ENCODE measurements at places on chromosomes 5 and 9.

DNA sequence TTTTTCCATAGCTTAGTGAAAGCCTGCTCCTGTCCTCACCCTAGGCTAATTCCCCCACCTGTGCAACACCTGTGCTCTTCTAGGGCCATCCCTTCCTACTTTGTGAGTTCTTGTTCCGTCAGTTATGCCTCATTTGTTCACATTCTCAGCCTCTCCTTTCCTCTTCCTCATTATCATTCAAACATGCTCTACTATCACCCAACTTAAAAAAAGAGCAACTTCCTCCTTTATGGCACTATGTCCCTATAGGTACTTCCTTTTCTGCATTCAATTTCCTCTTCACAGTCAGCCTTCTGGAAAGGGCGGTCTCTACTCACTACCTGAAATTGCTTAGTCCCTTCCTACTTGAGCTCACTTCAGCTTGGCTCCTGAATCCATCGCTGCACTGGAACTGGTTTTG lies 111.8 kb upstream of the LHFPL2 start:
- DNase-seq, result no peak

GRCh38 chr5:132679166-132679565 lies 5.4 kb downstream of the IL4 start:
- DNase-seq, result no peak

DNA sequence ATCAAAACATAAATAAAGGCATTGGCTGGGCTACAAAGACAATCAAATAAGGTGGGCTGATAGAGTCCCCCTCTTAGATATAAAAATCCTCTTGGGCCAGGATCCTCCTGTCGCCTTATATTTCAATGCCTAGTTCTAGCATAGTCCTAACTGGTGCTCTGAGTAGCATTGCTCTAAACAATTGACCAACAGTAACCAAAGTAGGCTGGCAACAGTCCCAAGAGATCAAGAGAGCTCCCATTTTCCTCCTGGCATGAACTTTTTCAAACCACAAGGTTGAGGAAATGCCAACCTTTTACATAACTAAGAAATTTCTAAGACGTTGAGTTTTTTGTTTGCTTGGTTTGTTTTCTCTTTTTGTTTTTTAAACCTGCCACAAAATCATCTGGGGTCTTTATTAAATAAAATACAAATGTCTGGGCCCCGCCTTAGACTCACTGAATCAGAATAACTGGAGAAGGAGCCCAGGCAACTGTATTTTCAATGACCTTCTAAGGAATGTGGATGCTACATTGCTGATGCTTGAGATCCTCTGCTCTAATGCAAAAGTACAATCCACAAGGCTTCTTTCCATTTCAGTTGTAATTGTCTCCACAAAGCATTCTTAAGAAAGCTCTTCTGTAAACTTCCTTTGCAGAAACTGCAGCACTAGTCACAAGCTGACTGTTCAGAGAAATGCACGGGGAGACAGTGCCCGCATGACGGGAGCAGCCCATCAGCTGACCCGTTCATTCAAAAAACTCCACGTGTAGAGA lies 2.9 kb downstream of the SLC45A2 start:
- no peak for DNase-seq

DNA sequence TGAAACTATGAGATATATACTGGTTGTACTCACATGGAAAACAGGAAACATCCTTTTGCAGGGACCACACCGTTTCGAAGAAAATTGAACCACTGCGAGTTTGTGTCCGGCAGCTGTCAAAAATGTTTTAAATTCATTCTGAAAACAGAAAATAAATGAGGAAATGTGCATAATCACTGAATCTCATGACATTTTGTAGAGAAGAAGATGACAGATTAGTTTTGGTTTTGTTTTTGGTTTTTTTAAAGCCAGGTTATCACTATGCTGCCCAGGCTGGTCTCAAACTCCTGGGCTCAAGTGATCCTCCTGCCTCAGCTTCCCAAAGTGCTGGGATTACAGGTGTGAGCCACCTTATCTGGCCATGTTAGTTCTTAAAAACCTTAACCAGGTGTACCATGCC lies 3.5 kb downstream of the TXNDC8 start:
- DNase-seq, result no peak

DNA sequence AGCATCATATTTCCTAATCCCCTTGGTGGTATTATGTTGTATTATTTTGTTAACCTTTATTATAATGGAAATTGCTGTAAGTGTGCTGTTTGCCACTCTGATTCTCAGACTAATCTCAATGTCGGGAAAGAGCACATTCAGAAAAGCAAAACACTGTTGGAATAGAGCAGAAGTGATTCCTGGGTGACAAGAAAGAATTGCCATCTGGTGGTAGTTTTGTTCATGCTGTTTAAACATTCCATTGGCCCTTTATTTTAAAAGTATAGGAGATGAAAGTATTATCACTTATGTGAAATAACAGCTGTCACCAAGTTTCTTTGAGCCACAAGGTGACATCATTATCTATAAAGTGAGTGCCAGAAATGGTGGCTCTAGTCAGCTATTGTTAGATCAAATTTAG lies 301.3 kb upstream of the SGCD start:
- DNase-seq, result no peak

GRCh38 chr5:91443023-91443422 lies 59.9 kb upstream of the ARRDC3 start:
- no peak for DNase-seq

DNA sequence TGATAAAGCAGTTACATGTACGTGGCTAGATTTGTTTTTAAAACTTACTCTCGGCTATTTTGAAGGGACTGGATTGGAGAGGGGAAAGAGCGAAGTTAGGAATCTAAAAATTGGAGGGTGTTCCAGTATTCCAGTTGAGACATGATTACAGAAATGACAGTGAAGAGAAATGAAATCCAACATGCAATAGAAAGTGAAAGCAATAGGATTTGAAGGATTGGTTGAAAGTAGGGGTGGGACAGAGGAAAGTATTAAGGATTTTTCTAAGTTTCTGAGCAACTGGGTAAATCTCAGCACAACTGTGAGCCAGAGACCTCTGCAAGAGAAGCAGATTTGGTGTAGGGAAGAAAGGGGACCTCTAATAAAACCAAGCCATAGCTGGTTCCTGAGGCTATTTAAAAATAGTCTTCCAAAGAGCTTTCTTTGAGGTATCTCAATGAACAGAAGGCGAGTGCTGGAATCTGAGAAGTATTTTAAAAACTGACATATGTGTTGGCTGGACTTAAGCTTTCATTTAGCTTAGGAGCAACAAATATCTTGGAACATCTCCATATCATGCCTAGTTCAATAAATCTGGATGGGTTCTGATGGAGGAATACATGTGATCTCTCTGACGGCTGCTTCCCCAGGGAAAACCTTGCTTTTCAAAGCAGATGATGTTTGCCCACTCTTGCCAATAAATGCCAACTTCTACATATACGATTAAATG lies 110.4 kb upstream of the IFNK start:
- DNase-seq, result no peak

- no peak for DNase-seq
Measured at GRCh38 chr9:94490465-94490864, 64.4 kb upstream of the PCAT7 start.

GRCh38 chr5:73709536-73710129 lies 83.6 kb downstream of the ARHGEF28 start:
- no peak for DNase-seq

- no peak for DNase-seq
Measured at GRCh38 chr9:137266585-137267453, 10.7 kb upstream of the TOR4A start.

DNA sequence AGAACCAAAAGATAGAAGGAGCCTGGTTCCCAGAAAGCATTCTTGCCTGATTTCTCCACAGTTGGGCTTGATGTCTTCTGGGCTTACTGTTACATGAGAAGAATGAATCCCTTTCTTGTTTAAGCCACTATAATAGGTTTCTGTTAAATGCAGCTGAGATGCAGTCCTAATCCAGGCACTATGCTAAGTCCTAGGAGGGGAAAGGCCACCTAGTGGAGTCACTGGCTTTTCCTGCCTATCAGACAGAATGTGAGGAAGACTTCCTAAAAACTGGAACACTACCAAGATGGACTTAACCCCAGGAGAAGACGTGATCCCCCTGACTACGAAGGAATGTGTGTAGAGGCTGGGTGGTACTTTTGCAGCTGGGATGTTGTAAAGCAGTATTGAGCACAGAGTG lies 34.3 kb upstream of the FSD1L start:
- no peak for DNase-seq

DNA sequence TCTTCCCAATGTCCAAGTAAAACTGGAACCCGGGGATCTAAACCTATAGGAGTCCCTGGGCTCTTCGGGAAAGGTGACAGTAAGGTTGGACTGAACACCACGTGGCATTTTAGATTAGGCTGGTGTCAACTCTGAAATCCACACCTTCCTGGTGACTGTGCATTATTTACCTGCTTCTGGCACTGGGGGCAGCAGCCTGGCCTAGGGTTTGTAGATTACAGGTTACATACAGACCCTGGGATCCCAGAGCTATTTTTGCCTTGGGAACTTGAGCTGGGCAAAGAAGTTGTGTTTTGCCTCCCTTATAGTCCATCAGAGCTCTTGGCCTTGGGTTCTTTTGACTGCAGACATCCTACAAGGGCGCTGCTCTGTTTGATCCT lies 173.2 kb downstream of the DAB2IP start:
- no peak for DNase-seq

DNA sequence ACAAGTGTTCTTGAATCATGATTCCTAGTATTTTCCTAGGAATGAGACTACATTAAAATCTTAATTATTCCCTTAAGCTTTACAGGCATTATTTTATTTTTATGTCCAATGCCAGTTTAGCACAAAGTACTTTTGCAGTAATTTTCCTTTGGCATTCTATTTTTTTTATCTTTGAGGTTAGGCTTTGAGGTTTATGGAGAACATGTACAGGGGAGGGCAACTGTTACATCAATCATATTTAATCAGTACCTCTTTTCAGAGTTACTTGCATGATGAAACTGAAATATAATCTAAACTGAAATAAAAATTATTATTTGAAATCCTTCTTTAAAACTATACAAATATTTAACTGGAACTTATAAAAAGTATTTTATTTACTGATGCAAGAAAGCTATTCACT lies 118.2 kb upstream of the MPDZ start:
- no peak for DNase-seq

DNA sequence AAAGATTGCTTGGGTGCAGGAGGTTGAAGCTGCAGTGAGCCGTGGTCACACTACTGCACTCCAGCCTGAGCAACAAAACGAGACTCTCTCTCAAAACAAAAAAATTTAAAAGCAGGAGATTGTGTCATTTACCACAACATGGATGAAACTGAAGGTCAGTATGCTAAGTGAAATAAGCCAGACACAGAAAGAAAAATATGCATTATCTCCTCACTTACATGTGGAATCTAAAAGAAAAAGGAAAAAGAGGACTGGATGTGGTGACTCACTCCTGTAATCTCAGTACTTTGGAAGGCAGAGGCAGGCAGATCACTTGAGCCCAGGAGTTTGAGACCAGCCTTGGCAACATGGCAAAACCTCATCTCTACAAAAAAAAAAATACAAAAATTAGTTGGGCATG lies 146.8 kb upstream of the DAPK1 start:
- DNase-seq, result no peak

- DNase-seq, result no peak
Measured at GRCh38 chr9:131036529-131037334, 27.8 kb downstream of the LAMC3 start.

DNA sequence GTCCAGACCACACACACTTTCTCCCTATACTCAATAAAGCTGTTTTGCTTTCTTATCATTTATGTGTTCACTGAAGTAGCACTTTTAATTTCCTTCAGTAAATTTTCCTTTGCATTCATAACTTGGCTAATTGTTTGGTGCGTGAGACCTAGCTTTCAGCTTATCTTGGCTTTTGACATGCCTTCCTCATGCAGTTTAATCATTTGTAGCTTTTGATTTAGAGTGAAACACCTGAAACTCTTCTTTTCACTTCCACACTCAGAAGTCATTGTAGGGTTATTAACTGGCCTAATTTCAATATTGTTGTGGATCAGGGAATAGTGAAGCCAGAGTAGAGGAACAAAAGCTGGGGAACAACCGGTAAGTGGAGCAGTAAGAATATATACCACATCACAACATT lies 114.7 kb downstream of the ST8SIA4 start:
- DNase-seq, result no peak

DNA sequence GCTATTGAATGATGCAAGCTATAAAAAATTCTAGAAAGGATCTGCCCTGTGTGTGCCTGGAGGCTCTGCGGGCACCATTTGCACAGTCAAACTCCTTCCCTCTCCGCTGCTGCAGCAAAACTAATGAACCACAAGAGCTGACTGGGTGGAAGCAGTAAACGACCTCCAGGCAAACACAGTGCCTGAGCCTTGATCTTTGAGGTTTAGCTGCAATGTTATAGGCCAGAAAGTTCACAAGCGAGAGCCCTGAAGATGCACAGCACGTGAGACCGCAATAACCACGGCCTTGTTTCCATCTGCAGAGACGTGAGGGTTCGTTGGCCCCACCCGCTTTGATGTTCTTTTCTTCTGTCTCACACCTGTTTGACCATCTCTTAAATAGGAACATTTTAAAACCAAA lies 69.2 kb upstream of the S1PR3 start:
- no peak for DNase-seq

DNA sequence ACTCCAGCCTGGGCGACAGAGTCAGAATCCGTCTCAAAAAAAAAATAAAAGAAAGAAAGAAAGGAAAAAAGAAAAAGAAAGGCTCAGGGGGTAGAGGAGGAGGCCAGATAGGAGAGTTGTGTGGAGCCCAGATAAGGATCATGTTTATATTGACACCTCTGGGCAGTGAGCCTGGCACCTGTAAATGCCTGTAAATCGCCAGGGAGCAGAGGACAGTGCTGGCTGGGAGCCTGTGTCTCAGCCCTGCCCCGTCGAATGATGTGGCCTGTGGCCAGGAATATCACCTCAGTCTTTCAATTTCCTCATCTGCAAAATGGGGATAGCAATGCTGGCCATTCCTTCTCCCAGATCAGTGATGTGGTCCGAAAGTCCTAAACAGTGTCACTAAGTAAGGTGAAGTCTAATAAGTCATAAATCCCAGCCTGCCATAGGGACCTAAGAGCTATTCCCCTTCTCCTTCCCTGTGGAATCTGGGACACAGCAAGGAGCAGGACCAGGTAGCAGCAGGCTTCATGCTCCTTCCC lies 10.3 kb upstream of the ABO start:
- no peak for DNase-seq

DNA sequence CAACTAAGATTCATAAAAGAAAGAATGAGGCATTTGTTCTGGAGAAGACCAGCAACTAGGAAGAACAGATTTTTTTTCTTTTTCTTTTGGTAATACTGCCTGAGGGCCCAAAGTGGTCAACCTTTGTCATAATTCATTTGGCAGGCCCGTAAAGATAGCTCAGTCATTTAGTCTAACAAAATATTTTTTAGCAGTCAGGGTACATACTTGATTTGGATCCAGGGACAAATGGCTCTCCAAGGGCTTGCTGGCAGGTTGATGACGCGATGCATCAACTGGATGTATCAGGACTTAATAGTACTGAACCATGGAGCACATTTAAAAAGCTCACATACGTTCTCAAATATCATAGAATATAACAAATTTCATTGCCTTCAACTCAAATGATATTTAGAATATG lies 203.4 kb upstream of the ZNF608 start:
- no peak for DNase-seq

- no peak for DNase-seq
Measured at GRCh38 chr9:30039712-30040111, 2344.7 kb upstream of the ACO1 start.
